ENCODE measurements at places on chromosomes 12 and 14.

- peak overlapping the region; percentile 96 for H3K4me3 ChIP-seq
- peak; percentile 90 for DNase-seq
- no peaks in the 10 kb centered on the region for H3K27me3 ChIP-seq
- peak overlapping the region; percentile 94 for H3K27ac ChIP-seq
Observed at GRCh38 chr12:6534945-6535696, 804 bp downstream of the GAPDH start.

- no peak overlapping the region for H3K4me3 ChIP-seq
- no peaks in the 10 kb centered on the region for H3K27me3 ChIP-seq
- H3K27ac ChIP-seq = no peak overlapping the region
- DNase-seq = no peak
- no peaks in the 10 kb centered on the region for H3K4me1 ChIP-seq
Observed at GRCh38 chr14:83491091-83491490, 1957.4 kb upstream of the SEL1L start.

DNA sequence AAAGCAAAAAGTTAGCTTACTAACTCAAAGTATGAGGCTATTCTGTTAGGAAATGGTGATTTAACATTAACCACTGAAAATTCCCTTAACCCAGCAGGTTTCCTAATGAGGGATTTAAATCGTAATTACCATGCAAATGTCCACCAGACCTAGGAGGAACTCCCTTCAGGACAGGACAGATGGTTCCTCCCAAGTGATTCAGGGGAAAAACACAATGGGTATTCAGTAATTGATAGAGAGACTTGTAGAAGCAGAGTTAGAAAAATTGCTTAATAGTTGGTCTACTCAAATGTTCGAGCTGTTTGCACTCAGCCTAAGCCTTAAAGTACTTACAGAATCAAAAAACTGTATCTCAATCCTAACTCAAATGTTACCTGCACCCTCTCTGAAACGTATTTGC lies 21.6 kb downstream of the RERGL start:
- no peak for DNase-seq
- H3K4me1 ChIP-seq = no peaks in the 10 kb centered on the region
- H3K4me3 ChIP-seq = no peak overlapping the region
- no peaks in the 10 kb centered on the region for H3K36me3 ChIP-seq

DNA sequence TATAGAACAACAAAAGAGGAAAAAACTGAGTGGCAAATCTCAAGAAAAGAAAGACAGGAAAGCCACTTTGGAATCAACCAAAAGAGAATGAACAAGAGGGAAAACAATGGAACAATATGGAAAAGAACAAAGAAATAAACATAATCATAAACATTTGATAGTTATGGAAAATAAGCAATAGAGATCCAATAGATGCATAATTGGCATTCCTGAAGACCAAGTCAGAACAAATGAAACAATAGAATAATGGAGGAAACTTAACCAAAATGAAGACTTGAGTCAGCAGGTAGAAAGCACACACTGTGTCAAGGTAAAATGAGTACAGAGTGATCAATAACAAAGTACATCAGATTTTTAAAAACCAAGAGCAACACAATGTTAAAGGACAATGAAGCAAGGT lies 10.1 kb upstream of the RPS6KA5 start:
- no peak overlapping the region for H3K27ac ChIP-seq
- H3K4me1 ChIP-seq = peaks cover 15% of the 10 kb centered on the region
- no peak overlapping the region for H3K4me3 ChIP-seq
- no peaks in the 10 kb centered on the region for H3K27me3 ChIP-seq

GRCh38 chr12:51717326-51717925 lies 126.4 kb downstream of the SCN8A start:
- H3K4me1 ChIP-seq = peaks cover 5% of the 10 kb centered on the region
- no peak overlapping the region for H3K27ac ChIP-seq
- H3K27me3 ChIP-seq = peaks cover 2% of the 10 kb centered on the region

- H3K36me3 ChIP-seq = no peaks in the 10 kb centered on the region
- H3K4me3 ChIP-seq = no peak overlapping the region
- H3K4me1 ChIP-seq = peaks cover 40% of the 10 kb centered on the region
- DNase-seq = peak; percentile 10
- no peak overlapping the region for H3K27ac ChIP-seq
- no peaks in the 10 kb centered on the region for H3K27me3 ChIP-seq
Observed at GRCh38 chr12:8156416-8156815, 399 bp upstream of the ZNF705A start.

DNA sequence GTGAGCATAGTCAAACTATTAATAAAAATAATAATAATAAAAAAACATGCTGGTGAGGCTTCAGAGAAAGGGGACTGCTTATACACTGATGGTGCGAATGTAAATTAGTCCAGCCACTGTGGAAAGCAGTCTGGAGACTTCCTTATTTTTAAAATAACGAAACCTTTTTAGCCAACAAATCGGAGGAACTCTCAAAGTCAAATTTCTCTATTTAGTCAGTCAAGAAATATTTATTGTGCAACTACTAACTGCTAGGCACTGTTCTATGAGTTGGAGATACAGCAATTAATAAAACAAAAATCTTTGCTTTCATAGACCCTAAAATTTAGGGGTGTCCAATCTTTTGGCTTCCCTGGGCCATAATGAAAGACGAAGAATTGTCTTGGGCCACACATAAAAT lies 10.8 kb downstream of the TAOK3 start:
- no peak overlapping the region for H3K4me3 ChIP-seq
- no peak for DNase-seq
- H3K27me3 ChIP-seq = no peaks in the 10 kb centered on the region
- peaks cover 73% of the 10 kb centered on the region for H3K4me1 ChIP-seq
- H3K36me3 ChIP-seq = no peaks in the 10 kb centered on the region

GRCh38 chr14:92953526-92953925 lies 30.6 kb downstream of the CHGA start:
- no peaks in the 10 kb centered on the region for H3K4me1 ChIP-seq
- H3K27me3 ChIP-seq = no peaks in the 10 kb centered on the region
- H3K27ac ChIP-seq = no peak overlapping the region
- peaks cover 16% of the 10 kb centered on the region for H3K36me3 ChIP-seq
- no peak for DNase-seq

- H3K4me3 ChIP-seq = no peak overlapping the region
- no peak for DNase-seq
- no peak overlapping the region for H3K27ac ChIP-seq
- peaks cover 2% of the 10 kb centered on the region for H3K36me3 ChIP-seq
- H3K4me1 ChIP-seq = peaks cover 3% of the 10 kb centered on the region
Observed at GRCh38 chr12:3795066-3795465, 42.2 kb upstream of the CRACR2A start.

- H3K27ac ChIP-seq = no peak overlapping the region
- no peak for DNase-seq
- no peak overlapping the region for H3K4me3 ChIP-seq
- H3K4me1 ChIP-seq = peaks cover 5% of the 10 kb centered on the region
- no peaks in the 10 kb centered on the region for H3K27me3 ChIP-seq
- H3K36me3 ChIP-seq = no peaks in the 10 kb centered on the region
Observed at GRCh38 chr12:94561943-94562411, 88.4 kb downstream of the TMCC3 start.

DNA sequence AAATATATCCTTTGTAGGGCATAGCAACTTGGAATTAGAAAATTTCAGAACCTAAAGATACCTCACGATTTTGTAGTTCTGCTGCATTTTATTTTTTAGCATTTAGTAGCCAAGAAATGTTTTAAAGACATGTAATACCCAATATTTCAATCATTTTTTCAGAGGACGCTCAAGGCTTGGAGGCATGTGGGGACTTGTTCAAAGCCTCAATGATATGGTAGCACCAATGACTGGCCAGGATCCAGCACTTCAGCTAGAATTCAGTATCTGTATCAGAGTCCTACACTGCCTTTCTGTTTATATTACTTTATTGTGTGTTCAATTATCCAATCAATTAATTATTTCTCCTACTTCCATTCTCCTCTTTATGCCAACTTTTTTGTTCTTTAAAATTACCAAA lies 154.8 kb upstream of the NEDD1 start:
- no peaks in the 10 kb centered on the region for H3K4me1 ChIP-seq
- H3K36me3 ChIP-seq = no peaks in the 10 kb centered on the region
- no peak overlapping the region for H3K27ac ChIP-seq
- no peaks in the 10 kb centered on the region for H3K27me3 ChIP-seq
- no peak overlapping the region for H3K4me3 ChIP-seq

- H3K27me3 ChIP-seq = no peaks in the 10 kb centered on the region
- H3K4me1 ChIP-seq = no peaks in the 10 kb centered on the region
- H3K36me3 ChIP-seq = no peaks in the 10 kb centered on the region
- H3K27ac ChIP-seq = no peak overlapping the region
Observed at GRCh38 chr14:92328664-92329255, 5.8 kb downstream of the SLC24A4 start.

DNA sequence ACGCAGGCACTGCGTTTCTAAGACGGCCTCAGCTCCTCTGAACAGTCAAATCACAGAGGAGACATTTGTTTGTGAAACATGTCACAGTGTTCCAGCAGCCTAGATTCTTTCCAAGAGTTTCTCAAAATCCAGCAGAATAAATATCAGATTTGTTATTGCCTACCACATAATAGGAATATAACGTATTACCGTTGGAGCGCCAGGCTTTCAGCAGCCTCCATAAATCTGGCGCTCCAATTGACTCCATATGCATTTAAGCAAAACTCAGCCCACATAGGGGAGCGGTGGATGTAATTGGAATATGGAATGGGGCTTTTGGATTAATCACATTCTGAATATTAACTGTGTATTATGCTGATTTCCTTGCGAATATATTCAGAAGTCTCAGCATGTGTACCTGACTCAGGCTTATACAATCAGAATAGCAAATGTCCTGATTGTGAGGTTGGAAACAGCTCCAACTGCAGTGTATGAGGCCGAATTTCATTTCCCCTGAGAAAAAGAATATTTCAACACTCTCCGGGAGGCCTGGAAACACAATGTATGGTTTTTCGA lies 174.0 kb downstream of the ASCL4 start:
- DNase-seq = no peak
- no peak overlapping the region for H3K4me3 ChIP-seq
- no peak overlapping the region for H3K27ac ChIP-seq

DNA sequence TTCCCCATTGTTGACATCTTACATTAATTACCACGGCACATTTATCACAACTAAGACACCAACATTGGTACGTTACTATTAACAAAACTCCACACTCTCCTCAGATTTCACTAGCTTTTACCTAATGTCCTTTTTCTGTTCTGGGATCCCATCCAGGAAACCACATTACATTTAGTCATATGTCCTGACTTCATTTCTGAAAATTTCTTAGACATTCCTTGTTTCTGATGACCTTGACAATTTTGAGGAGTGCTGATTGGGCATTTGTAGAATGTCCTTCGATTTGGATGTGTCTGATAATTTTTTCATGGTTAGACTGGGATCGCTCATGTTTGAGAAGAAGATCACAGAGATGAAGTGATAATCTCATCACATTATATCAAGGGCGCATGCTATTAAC lies 34.6 kb upstream of the ACSM4 start:
- no peaks in the 10 kb centered on the region for H3K27me3 ChIP-seq
- H3K4me3 ChIP-seq = no peak overlapping the region
- no peaks in the 10 kb centered on the region for H3K4me1 ChIP-seq
- DNase-seq = no peak
- no peaks in the 10 kb centered on the region for H3K36me3 ChIP-seq
- H3K27ac ChIP-seq = no peak overlapping the region

GRCh38 chr12:131751335-131751734 lies 40.4 kb downstream of the SFSWAP start:
- H3K4me1 ChIP-seq = no peaks in the 10 kb centered on the region
- no peak overlapping the region for H3K27ac ChIP-seq
- H3K4me3 ChIP-seq = no peak overlapping the region
- no peaks in the 10 kb centered on the region for H3K27me3 ChIP-seq

- peak; percentile 74 for DNase-seq
- H3K27ac ChIP-seq = no peak overlapping the region
- H3K4me1 ChIP-seq = peaks cover 84% of the 10 kb centered on the region
- H3K4me3 ChIP-seq = no peak overlapping the region
- H3K27me3 ChIP-seq = no peaks in the 10 kb centered on the region
- no peaks in the 10 kb centered on the region for H3K36me3 ChIP-seq
Observed at GRCh38 chr12:2291182-2291832, 238.5 kb downstream of the CACNA1C start.

Data from common myeloid progenitor, CD34-positive (primary cell).